ENCODE measurements at places on chromosomes 3 and 15. TPM values are rescaled to one million over a fixed set of nuclear protein-coding genes. Genes with fewer than 3 reads are reported as not detected.

Gene SI
- total RNA-seq: under 0.01 TPM

Gene ARHGAP31
- 16.4 TPM for total RNA-seq

Gene ITIH1
- 0.41 TPM for total RNA-seq

Gene CLDN11
- 267 TPM for total RNA-seq
